Astrocyte of the spinal cord (primary cell): ENCODE measurements at places on chromosomes 1 and 21.

- DNase-seq: no peak
Observed at GRCh38 chr1:12654004-12654567, 10.2 kb downstream of the AADACL4 start.

DNA sequence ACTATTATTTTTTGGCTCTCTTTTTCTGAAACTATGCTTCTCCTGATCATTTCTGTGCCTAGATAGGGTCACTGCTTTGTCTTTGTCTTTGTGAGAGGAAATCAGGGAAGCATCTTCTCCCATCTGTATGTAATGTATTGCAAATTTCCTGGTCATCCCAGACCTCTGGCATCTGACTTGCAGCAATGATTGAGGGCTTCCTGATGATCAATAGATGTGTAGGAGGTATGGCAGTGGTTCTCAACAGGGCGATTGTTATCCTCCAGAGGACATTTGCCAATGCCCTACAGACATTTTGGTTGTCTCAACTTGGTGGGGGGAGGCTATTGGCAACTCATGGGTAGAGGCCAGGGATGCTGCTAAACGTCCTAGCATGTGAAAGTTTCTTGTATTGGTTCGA, 64.7 kb downstream of the RGL1 start:
- no peak for DNase-seq

GRCh38 chr1:245797592-245798348, 643.0 kb downstream of the KIF26B start:
- no peak for DNase-seq

- DNase-seq: no peak
Observed at GRCh38 chr1:153882296-153882912, 40.4 kb downstream of the GATAD2B start.

- peak; percentile 26 for DNase-seq
Observed at GRCh38 chr1:206608108-206608698, 4.1 kb downstream of the EIF2D start.

DNA sequence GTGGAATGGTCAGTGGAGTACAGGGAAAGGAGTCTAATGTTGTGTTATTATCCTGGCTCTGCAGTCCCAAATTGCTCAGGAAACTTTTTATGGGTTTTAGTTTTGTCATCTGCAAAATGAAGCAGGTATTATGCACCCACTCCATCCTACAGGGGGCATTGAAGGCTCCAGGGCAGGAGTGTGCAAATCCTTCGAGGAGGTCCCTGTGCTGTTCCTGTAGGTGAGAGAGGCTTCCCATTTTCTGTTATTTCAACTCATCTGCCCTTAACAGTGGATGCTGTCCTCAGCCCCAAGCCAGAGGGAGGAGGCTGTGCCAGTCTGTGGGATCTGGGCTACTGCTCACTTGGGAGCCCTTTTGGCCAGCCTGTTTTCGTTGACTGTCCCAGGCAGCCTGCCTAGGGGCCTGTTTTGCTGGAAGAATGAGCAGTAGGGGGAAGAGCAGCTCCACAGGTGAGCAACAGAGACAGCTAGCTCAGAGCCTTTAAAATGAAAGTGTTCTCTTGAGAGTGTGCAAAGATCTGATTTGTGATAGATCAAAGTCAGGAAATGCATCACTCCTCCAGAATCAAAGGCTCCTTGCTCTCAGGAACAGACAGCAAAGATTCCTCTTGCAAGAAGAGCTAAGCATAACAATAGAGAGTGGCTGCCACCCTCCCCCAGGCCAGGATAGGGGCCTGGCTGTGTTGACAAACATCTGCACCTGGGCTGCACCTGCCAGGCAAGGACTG, 317.6 kb upstream of the PROX1 start:
- DNase-seq: no peak

DNA sequence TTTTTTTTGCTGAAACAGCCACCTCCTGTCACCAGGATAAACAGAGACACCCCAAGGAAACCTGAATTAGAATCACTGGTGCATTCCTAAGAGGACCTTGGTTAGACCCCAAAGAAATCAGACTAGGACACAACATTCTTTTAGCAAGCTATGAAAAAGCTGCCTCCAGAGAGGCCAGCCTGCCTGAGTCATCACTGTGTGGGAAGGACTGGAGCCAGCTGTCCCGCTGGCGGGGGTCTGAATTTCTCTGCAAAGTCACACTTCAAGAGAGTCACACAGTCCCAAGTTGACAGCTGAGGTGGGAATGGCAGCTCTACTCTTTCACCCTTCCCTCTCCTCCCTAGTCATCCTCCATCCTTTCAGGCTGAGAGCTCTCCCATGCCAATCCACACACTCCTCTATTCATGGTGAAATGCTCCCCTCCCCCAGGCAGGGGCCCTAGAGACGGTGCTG, 405.0 kb upstream of the POU3F1 start:
- peak; percentile 61 for DNase-seq

DNA sequence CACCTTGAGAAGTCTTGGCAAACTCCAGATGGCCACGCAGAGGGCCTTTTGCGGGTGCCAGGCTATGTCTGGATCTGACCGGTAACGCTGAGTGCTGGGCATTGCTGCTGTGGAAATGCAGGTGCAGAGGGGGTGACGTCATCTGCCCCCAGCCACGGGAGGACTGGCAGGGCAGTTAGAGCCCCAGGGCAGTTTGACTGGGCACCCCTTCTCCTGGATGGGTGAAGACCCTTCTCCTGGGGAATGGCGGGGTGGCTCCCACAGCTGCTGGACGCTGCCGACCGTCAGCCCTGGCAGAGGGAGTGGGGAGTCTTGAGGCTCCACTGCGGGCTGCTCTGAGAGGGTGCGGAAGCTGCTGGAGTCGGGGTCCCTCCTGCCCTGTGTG, 12.6 kb upstream of the EDN2 start:
- no peak for DNase-seq

DNA sequence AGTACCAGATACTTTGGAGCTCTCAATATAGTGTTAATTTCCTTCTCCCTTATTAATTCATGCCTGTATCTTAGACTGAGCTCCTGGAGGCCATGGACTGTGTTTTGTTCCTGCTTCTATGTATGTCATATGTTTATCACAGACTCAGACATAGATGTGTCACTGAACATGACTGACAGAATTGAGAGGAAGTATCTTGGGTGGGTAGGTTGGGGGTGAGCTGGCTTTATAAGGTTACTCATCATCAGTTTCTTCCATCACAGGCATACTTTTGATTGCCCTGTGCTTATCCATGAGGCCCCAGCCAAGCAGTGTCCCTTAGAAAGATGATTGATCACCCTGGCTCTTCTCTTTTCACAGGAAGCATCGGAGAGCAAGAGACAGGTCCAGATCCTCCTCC, 5.6 kb upstream of the SH3D21 start:
- DNase-seq: no peak
